ENCODE measurements at places on chromosomes 16 and 17.

GRCh38 chr17:41434415-41434814 lies 6.4 kb downstream of the KRT38 start:
- DNase-seq: no peak

DNA sequence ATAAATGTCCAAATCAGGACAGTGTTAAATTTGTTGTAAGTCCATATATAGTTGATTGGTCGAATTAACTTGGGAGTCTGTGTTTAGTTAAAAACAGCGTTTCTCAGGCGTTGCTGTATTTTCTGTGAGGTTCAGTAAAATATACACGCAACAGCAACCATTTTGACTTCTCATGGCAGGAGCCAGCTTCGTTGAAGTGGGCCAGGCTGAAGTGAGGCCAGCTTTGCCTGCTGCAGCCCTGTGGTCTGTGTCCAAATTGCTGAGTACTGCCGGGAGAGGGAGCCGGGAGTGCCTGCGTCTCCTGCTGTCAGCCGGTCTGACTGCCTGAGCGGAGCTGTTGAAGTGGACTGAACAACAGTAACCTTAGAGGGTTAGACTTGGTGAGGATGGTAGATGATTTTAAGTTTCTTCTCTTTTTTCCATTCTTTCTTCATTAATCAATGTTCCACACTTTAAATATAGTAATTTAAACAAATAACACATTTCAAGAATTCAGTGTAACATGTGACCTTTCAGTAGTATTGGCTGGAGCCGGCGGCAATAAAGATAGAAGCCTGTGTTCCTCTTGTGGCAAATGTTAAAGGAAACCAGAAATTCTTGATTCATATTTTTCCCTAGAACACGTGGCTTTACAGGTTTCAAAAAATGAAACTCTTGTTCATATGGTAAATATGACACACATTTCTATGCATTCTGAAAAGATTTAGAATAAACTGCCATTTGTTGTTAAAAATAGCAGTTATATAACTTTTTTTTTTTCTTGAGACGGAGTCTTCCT lies 37.0 kb upstream of the ZNF750 start:
- DNase-seq: no peak

- no peak for DNase-seq
Measured at GRCh38 chr16:88992351-88993165, 15.6 kb upstream of the CBFA2T3 start.

DNA sequence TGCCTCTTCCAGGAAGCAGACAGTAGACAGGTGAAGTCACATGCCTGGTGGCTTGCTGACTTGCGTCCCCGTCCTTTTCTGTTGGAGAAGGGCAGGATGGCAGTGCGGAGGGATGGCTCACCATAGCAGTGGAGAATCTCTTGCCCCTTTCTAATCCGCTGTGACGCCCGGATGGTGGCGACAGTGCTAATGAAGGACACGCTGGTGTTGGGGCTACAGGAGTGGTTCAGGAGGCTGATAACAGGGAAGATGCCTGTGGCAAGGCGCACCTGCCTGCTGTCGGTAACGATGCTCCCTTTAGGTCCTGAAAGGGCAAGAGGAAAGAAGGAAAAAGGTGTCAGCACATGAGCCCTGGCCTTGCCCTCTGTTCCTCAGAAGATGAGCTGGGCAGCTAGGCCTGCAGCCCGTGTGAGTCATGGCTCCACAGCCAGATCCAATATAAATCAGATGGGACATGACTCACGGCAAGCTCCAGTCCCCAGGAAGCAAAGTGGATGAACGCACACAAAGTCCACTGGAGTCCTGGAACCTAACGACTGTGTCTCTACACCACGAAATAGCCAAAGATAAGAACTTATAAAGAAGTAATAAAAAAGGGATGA lies 25.5 kb downstream of the SERPINF1 start:
- DNase-seq: no peak

DNA sequence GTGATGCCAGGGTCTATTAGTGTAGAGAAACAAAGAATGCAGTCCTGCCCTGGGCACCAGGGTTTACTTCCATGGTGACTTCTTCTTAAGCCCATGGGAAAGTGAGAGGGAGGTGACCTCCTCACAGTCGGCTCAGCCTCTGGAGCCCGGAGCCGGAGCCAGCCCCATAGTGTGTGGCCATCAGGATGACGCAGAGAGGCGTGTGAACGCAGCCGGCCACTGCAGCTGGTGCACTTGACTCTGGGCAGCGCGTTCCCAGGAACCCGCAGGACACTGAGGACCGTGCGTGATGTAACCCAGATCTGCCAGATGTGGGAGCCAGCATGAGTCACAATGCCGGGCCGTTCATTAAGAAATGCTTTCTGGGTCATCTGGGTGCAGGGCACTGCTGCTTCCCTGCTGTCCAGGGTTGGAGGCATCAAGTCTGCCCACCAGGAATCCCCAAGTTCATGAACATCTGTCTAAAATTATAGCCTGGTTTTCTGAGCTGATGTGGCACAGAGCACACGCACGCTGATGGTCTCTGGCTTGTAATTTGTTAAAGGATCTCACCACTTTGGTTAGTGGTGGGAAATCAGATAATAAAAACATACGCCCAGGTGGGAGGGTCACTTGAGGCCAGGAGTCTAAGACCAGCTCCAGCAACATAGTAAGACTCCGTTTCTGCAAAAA lies 114.1 kb downstream of the PITPNC1 start:
- no peak for DNase-seq

DNA sequence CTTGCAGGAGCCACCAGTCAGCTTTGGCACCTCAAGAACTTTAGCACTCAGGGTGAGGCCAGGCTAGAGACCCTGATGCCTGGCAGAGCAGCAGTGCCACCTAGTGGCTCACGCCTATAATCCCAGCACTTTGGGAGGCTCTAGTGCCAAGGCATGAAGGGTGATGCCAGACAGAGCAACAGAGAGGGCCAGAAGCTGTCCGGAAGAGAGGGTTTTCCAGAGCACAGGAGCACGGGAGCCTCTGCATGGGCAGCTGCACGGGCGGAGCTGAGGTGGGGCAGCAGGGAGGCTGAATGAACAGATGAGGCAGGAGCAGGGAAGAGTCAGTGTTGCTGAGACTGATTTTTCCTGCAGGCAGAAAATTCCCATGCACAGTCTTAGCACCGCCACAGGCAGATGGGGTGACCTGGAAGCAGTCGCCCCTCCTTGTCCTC lies 38.9 kb downstream of the MYH3 start:
- DNase-seq: peak; percentile 33

- no peak for DNase-seq
Measured at GRCh38 chr16:11768849-11769248, 26.2 kb upstream of the TXNDC11 start.

GRCh38 chr17:8961829-8962228 lies 3.7 kb downstream of the PIK3R5 start:
- no peak for DNase-seq
